Liver (tissue), 10 donors: ENCODE measurements at places on chromosomes 7 and 10.

DNA sequence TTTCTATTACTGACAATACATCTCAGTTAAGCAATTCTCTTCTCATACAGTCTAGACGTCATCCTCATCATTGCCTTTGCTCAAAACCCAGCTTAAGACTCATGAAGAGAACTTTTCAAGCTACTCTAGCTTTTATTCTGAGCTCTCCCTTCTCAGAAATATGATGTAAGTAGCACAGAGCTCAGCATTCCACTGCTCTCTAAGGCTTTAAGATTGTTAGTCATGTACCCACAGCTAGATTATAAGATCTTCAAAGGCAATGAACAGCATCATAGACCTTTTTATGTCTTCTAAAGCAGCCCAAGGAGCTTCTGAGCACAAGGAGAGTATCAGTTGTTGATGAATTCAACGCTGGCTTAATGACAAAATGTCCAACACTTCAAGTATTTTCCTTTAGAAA, 119.3 kb downstream of the NRP1 start:
- no peak for DNase-seq

DNA sequence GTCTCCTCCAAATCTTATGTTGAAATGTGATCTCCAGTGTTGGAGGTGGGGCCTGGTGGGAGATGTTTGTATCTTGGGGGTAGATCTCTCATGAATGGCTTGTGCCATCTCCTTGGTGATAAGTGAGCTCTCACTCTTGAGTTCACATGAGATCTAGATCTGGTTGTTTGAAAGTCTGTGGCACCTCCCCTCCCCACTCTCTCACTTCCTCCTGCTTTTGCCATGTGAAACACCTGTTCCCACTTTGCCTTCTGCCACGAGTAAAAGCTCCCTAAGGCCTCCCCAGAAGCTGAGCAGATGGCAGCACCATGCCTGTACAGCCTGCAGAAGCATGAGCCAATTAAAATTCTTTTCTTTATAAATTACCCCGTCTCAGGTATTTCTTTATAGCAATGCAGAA, 23.5 kb downstream of the TMEM229A start:
- DNase-seq, result no peak

GRCh38 chr7:158676171-158676840, 28.3 kb downstream of the NCAPG2 start:
- no peak for DNase-seq

DNA sequence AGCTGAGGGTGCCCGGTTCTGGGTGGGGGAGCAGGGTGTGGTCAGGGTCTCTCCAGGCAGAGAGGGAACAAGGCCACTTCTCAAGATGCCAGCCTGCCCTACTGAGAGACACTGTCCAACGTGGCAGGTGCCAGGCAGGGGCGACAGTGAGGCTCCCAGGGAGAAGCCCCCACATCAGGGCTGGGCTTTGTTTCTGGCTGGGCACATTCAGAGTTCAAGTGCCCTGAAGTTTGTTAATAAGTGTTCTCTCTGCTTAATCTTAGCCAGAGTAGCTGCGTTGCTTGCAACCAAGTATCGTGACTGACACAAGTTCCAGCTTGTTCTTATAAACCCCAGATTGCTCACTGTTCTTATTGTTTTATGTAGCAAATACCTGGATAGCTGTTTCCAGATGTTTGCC, 21.8 kb downstream of the FOXL3 start:
- no peak for DNase-seq
